Melanocyte of skin (primary cell): ENCODE measurements at places on chromosomes 5 and 9. TPM values are rescaled to one million over a fixed set of nuclear protein-coding genes. Genes with fewer than 3 reads are reported as not detected.

The MGAT1 gene
- total RNA-seq, result 147 and 150 TPM in 2 replicates

The TMC1 gene
- total RNA-seq, result not detected in 2 replicates

The ALDH7A1 gene
- total RNA-seq, result 24.6 and 29.2 TPM in 2 replicates

The PCDHGA2 gene
- 0.62 and 0.67 TPM in 2 replicates for total RNA-seq

The MACIR gene
- 22.8 and 27.3 TPM in 2 replicates for total RNA-seq

The STK32A gene
- total RNA-seq, result 44.0 and 65.1 TPM in 2 replicates

The CYLC2 gene
- not detected in 2 replicates for total RNA-seq

The PLEKHG4B gene
- total RNA-seq, result under 0.01 and 0.31 TPM in 2 replicates

The DNAJC21 gene
- 16.7 and 23.8 TPM in 2 replicates for total RNA-seq

The CAMLG gene
- 19.3 and 35.6 TPM in 2 replicates for total RNA-seq

The FGF1 gene
- total RNA-seq, result 0.33 and 0.46 TPM in 2 replicates

The ABITRAM gene
- total RNA-seq, result 8.3 and 11.1 TPM in 2 replicates
